G401 (cell line): ENCODE measurements at places on chromosomes 5 and 9. TPM values are rescaled to one million over a fixed set of nuclear protein-coding genes. Genes with fewer than 3 reads are reported as not detected.

NME5 gene
- not detected in 2 replicates for total RNA-seq

LCN15 gene
- total RNA-seq = not detected in 2 replicates

PSAT1 gene
- 222 and 268 TPM in 2 replicates for total RNA-seq

IFNA2 gene
- total RNA-seq = not detected in 2 replicates

CCDC152 gene
- not detected in 2 replicates for total RNA-seq

IL4 gene
- total RNA-seq = not detected in 2 replicates

PCDHGB5 gene
- total RNA-seq = not detected in 2 replicates

CDH12 gene
- total RNA-seq = not detected in 2 replicates

ASPN gene
- not detected in 2 replicates for total RNA-seq
